ENCODE measurements at places on chromosomes 6 and 20. TPM values are rescaled to one million over a fixed set of nuclear protein-coding genes. Genes with fewer than 3 reads are reported as not detected.

MATN4 gene
- not detected for total RNA-seq

TINAG gene
- not detected for total RNA-seq

XKR7 gene
- total RNA-seq, result not detected

GRCh38 chr20:33945391-33946081 is 48.2 kb upstream of the RALY start:
- DNase-seq, result peak; percentile 65

DNA sequence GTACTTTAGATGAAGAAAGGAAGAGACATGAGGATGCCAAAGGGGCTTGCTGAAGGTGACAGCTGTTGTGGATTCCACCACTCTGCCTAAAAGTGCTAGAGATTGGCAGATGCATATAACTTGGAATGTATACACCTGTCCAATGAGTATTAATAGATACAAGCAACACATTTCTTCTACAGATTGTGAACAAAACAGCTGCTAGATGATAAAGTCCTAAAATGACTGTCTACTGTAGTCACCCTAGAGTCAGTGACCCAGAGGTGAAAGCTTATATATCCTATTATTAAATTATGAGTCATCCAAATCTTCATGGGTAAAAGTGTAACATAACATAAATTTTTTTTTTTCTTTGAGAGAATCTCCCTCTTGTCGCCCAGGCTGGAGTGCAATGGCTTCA is 5.2 kb downstream of the RNF217 start:
- DNase-seq, result peak; percentile 30

DNA sequence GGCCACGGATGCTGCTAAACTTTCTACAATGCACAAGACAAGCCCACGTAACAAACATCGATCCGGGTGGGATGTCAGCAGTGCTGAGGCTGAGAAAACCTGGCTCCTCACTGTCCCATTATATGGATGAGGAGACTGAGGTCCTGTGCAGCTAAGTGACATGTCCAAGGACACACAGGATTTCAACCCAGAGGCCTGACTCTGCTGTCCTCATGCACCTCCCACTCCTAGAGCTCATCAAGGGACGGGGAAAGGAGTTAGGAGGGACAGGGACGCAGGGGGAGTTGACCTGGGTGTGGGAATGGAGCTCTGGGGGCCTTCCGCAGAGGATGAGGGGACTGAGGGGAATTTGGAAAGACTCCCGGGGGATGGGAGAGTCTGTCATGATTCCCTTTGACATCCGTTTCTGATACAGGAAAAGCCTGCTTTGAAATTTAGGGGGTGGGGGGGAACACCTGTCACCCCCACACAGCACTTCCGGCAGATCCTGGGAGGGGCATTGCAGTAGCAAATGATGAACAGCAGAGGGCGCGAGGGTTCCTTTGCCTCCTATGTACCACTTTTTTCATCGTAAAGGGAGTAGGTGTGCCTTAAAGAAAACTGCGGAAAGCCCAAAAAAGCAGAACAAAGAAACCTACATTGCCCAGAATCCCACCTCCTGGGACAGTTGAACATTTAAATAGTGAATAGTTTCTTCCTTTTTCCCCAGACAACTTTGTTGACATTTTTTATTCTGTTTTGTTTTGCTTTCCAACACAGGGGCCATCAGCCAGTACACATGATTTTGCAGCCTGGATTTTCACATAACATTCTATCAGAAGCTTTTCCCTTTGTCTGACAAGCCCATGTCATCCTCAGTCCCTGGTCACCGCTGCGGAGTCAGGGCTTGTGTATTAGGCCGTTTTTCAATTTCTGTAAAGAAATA is 48.6 kb downstream of the SLC2A10 start:
- DNase-seq, result peak; percentile 72

DNA sequence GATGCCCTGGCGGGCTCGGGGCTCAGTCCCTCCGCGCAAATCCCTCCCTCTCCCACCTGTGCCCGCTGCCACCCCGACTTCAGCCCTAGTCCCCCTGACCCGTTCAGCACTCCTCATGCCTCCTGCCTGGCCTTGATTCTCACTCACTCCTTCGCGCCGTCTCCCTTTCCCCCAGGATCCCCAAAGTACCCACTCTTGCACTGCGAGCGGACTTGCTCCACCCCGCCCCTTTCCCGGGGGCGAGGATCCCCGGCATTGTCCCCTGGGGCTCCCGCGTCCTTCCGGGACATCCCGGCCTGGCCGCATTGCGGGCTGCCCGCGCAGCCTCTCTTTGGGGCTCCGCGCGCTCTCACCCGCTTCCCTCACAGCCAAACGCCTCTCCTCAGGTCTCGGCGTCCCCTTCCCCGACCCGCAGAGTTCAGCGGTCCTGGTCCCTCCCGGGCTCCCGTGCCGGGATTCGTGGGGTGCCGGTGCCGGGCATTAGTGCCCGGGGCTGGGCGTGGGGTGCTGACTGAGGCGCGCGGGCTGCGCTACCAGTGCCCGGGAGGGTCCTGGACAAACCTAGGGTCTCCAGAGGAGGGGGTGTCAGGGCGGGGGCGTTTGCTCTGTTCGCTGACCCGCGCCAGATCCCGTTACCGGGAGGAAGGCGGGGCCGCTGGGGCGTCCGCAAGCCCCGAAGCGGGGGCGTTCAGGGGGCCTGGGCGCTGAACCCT is 45.5 kb upstream of the SUPT3H start:
- no peak for DNase-seq

GRCh38 chr6:139784222-139784769 is 409.8 kb upstream of the CITED2 start:
- DNase-seq, result no peak

DNA sequence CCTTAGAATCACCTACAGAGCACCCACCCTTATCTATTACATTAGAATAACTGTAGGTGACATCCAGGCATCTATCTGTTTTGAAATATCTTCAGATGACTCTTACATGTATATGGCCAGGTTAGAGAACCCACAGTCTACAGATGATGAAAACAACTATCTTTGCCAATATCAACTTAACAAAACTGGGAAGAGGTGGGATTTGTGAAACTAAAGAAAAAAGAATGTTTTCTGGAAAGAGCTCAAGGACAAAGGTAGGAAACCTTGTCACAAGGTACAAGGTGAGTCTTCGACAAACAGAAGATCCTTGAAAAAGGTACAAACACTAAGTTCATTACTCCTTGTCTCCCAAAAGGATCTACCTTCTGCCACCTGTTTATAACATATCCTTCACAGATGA is 47.0 kb upstream of the DST start:
- no peak for DNase-seq

DNA sequence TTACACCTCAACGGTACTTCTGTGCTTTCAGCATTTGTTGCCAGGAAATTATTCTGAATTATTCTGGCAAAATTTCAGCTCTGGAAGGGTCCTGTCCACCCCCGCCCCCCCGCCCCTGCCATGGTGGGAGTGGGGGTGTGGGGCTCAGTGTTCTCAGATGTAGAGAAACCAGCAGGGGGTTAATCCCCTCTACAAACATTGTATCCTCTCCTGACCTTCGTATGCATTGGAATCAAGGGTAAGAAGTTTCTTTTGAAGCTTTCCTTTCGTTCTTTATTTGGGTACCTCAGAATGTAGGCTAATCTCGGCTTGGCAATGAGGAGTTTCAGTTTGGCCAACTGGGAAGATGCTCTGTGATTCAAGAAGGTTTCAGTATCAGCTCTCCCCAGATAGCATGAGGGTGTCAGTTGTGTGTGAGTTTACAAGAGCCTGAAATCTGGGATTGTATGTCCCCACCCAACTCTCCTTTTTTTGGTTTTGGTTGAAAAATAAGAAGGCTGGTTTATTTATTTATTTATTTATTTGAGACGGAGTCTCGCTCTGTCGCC is 25.5 kb upstream of the OLIG3 start:
- DNase-seq, result no peak

DNA sequence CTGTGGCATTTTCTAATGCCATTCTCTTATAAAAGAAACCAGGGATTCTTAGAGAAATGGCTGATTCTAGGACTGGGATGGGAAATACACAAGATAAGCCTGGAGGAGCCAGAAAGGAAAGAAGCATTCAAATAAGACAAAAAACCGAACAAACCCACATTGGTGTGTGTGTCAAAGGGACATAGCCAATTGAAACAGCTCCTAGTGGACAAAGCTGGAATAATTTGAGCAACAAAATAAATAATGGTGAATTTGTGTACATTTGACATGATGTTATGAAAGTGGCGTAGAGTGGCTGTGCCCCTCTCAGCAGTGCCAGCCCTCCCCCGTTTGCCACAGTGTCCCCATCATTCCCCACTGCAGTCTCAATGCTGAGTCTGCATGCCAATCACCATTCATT is 55.5 kb downstream of the B3GAT2 start:
- peak; percentile 11 for DNase-seq
